HuH-7 (cell line): ENCODE measurements at places on chromosomes 2 and 18.

GRCh38 chr2:198220763-198221610 is 416.6 kb downstream of the PLCL1 start:
- no peak for DNase-seq

- peak; percentile 31 for DNase-seq
Measured at GRCh38 chr2:224442071-224442967, 40.4 kb upstream of the FAM124B start.

DNA sequence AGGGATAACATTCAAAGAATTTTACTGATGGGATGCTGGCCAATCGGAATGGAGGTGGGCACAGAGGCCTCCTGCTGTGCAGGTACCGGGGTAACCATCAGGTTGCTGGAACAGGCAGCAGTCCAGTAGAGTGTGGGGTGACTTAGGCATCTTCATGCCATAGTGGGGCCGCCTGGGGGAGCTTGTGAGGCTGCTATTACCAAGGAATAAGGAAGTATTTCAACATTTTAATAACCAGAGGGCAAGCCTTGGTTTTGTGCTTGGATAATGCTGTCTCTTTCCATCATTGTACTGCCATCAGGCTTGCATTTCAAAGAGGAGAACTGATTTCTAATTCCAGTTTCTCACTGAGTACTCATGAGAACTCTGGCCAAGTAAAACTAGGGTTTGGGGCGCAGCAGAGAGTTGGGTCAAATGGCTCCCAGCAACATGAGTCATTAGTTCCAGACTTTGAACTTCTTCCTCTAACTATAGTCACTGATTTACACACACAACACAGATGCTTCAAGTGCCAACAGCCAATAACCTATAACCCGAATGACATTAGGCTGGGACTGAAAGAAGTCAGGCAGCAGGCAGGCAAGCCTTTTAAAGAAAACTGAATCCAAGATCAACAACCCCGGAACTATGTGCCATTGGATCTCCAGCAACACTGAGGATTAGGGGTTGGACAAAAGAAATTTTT is 56.1 kb upstream of the FHL2 start:
- no peak for DNase-seq

- no peak for DNase-seq
Measured at GRCh38 chr2:238645095-238645494, 202.8 kb upstream of the TWIST2 start.

DNA sequence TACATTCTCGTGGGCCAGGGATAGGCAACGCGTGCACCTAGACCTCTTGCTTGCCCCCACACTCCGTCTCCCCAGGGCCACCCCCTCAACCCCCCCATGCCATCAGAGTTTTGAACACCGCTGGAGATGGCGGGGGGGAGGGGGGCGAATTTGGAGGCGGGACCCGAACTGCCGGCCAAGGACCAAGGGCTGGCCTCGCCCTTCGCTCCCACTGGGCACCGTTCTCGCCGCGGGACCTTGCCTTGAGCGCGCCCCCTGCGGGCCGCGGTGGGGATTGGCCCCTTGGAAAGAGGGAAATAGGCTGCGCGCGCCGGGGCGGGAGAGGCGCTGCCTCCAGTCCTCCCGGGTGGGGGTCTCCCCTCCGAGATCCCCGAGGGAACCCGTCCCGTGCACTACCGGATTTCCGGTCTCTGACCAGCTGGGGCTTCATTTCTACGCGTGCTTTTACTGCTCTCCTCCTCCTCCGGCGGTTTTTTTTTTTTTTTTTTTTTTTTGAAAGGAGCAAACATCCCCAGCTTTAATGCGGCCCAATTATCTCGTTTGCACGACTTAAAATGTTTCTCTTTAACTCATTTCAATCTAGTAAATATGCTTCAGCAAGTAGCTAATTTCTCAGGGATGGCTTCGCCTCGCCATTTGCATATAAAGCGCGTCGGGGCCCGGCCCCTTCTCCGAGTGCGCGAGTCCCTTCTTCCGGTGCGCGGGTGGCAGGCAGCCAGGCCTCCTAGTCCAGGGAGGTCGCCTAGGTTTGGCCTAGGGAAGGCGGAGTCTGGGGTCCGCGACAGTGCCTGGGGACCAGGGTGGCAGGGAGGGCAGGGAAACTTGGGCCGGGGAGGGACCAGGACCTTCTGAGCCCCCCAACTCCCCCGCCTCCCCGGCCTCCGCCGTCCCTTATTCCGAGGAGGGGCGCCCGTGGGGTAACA is 10.0 kb upstream of the GBX2 start:
- peak; percentile 85 for DNase-seq
